Activated T-helper 1 cell treated with anti-CD3 and anti-CD28 coated beads, Interleukin-2, amount 50 U/mL, for 16 hours (primary cell): ENCODE measurements at places on chromosomes 1 and 21.

DNA sequence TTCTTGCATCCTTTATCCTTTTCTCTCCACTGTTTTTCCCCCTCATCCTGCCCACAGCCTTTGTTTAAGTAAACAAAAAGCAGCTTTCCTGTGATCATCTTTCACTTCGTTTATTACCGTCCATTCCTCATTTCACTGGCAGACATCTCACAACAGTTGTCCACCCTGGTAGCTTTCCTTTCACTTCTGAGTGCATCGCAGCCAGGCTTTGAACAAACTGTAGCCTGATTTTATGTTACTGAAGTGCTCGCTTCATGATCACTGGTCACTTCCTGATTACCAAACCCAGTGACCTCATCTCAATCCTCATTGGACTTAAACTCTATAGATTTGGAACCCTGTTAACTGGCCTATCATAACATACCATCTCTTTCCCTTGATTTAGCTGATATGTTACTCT, 67.7 kb downstream of the SDCCAG8 start:
- no peak for DNase-seq

DNA sequence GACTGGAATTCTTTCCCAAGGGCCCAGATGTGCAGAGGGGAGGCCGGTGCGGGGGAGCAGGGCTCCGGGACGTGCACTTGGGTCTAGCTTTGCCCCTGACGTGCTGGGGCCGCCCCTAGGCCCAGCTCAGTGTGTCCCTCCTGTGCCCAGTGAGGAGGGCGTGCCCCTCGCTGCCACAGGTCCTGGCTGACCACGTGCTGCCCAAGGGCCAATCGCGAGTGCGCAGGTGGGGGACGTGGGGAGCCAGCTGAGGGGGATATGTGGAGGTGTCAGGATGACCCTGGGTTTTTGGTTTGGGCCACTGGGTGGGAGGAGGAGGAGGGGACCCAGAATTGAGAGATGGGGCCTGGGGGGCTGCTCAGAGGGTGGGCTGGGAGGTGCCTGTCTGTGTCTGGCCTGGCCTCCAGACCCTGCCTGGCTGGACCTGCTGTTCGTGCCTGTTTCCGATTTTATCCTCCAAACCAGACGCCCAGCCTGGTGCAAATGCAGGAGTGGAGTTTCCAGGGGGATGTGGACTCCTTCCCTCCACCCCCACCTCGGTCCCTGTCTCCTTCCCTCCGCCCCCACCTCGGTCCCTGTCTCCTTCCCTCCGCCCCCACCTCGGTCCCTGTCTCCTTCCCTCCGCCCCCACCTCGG, 6.1 kb upstream of the RNF223 start:
- DNase-seq = no peak

- DNase-seq = no peak
These were observed 342.5 kb downstream of the DISC1 start for GRCh38 chr1:231969076-231969475.

GRCh38 chr1:8026976-8027747, 1.1 kb upstream of the ERRFI1 start:
- DNase-seq = no peak

DNA sequence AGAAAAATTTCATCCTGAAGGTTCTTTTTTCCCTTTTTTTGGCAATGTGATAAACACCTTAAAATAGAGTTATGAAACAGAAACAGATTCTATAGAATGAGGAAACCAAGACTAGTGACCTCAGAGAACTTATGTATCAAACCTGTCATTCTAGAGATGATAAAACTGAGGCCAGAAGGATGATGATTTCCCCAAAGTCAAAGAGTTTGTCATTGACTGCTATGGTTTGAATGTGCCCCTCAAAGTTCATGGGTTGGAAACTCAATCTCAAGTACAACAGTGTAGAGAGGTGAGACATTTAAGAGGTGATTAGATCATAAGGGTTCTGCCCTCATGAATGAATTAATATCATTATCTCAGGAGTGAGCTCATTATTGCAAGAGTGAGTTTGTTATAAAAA, 13.7 kb upstream of the BEND5 start:
- no peak for DNase-seq

DNA sequence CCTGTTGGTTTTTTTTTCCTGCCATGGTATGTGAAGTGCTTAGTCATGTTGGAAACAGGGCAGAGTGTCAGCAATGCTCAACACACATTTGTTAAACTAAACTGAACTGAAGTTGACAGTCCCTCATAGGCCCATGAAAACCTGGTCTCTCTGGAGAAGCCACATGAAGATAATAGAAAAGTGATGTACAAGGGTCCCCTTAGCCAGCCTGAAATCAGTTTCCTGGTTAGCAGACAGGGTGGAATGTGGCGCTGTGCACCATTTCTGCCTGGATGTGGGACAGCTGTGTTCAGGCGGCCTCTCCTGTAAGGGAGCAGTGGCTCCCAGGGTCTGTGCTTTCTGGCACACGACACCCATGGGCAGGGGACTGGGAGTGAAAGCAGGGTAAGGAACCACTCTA, 9.9 kb upstream of the CHI3L1 start:
- DNase-seq = no peak

GRCh38 chr1:16204634-16205333, 7.7 kb downstream of the ARHGEF19 start:
- no peak for DNase-seq

- no peak for DNase-seq
These were observed 3.6 kb upstream of the MXRA8 start for GRCh38 chr1:1361982-1362423.

GRCh38 chr1:97943354-97943753, 22.5 kb upstream of the DPYD start:
- no peak for DNase-seq

- DNase-seq = no peak
These were observed 7.0 kb upstream of the RWDD3 start for GRCh38 chr1:95226781-95227660.

- no peak for DNase-seq
These were observed 27.7 kb downstream of the RRAGC start for GRCh38 chr1:38831731-38832369.

- DNase-seq = no peak
These were observed 8.8 kb downstream of the TINAGL1 start for GRCh38 chr1:31584869-31585735.

DNA sequence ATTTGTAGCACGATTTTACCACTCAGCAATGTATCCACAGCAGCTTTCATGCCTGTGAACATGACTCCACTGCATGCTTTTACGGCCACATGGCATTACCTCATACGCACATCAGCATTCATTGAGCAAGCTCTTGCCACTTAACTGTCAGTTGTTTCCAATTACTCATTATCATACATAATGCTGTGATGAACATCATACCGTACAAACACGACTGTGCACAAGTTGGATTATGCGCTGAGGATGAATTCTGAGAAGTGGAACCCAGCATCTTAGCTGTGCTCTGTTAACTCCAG, 9.6 kb downstream of the UMODL1 start:
- no peak for DNase-seq

- DNase-seq = no peak
These were observed 20.9 kb downstream of the BATF3 start for GRCh38 chr1:212678456-212679410.
